ENCODE measurements at places on chromosomes 3 and 15.

- no peak for DNase-seq
Observed at GRCh38 chr3:187051724-187052366, 87.5 kb downstream of the RPL39L start.

GRCh38 chr3:107106316-107106715 lies 270.9 kb upstream of the CCDC54 start:
- DNase-seq: no peak

- DNase-seq: no peak
Observed at GRCh38 chr3:73452729-73453128, 172.0 kb downstream of the PDZRN3 start.

GRCh38 chr3:112092496-112093179 lies 6.4 kb downstream of the C3orf52 start:
- no peak for DNase-seq

DNA sequence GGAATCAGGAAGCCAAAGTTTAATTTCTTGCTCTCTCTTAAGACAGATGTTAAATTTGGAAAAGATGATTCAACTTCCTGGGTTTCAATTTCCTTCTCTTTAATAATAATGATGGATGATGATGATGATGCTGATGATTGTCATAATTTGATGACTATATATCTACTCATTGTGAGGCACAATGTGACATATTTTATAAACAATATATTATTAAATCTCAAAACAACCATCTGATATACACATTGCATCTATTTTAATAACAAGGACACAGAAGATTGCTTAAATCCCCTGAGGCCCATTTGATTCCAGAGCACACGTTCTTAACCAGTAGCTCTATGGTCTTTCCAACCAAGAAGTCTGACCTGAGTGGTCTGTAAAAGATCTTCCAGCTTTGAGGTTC lies 124.0 kb downstream of the CNTN6 start:
- DNase-seq: no peak

- DNase-seq: peak; percentile 46
Observed at GRCh38 chr3:136893848-136894443, 31.9 kb downstream of the NCK1 start.

- DNase-seq: no peak
Observed at GRCh38 chr15:59647085-59647484, 10.2 kb downstream of the GTF2A2 start.

DNA sequence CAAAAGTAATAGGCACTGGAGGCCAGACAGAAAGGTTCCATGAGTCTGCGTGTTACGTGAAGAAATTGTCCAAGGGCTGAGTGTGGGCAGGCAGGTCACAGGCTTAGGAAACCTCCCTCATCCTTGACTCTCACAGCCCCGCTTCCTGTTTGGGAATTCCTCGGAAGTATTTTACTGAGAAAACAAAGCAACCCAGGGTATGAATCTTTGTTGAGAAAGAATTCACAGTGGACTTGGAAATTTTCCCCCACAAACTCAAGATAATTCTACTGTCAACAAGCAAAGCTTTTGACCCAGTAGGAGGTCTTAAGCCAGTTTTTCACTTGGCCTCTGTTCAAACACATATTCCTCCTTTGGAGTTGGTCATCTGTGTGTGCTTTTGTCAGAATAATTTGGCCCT lies 377.1 kb upstream of the TPM1 start:
- peak; percentile 33 for DNase-seq

DNA sequence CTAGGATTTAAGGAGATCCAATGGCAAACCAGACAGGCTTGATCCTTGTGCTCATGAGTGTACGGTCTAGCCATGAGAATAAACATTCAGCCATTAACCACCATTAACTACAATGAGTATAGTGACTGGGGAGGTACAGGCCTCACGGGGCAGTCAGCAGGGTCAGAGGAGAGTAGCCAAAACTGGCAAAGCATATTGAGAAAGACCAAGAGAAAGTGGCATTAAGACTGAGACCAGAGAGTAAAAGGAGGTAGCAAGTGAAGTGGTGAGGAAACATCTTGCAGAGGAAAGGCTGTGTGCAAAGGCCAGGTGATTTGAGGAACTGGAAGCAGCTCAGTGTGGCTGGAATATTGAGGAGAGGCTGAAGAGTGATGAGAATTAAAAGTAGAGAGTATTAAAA lies 407.2 kb upstream of the LMCD1 start:
- DNase-seq: no peak

DNA sequence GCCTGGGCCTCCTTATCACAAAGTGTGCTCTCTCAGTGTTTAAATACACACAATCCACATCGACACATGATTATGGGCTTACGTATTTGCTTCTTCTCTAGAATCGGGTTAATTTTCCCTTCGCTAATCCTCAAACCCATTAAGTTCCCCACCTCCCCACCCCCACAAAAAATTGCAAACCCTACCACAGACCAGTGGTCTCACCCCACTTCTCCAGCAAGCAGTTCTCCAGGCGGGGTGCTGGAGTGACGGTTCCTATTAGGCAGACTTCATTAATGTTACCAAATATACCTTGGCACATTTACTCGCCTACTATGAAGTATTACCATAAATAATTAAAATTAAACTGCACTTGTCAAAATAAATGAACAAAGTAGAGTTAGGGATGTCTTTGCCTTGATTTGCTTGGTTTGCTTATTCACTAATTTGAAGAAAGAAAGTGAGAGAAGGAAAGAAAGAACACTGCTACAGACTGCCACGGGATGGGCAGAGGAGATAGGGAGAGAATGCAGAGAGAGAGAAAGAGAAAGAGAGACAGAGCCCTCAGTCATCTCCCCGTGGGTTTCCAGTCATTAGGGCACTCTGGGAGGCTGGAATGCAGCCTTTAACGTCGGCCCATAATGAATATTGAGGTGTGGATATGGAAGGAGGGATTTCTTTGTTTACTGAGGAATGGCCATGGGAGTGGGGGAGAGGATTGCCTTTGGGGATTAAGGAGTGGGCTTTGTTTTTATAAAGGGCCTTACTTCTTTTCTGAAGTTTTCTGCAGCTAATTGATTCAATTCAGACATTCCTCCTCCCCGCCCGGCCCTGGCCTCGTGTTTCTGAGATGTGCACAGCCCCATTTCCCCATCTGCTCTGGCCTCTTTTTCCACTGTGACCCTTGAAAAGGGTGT lies 39.7 kb upstream of the POLG start:
- DNase-seq: no peak

DNA sequence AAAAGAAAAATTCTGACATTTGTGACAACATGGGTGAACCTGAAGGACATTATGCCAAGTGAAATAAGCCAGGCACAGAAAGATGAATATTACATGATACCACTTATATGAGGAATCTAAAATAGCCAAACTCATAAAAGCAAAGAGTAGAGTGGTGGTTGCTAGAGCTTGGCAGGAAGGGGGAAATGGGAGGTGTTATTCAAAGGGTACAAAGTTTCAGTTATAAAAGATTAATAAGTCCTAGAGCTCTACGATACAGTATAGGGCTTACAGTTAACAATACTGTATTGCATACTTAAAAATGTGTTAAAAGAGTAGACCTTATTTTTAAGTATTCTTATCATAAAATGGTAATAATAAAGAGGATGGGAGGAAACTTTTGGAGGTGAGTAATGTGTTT lies 111.6 kb upstream of the NR2E3 start:
- no peak for DNase-seq

GRCh38 chr3:56144805-56145204 lies 323.5 kb downstream of the ERC2 start:
- no peak for DNase-seq

GRCh38 chr15:45139770-45140169 lies 10.0 kb downstream of the DUOX1 start:
- no peak for DNase-seq

Measured in GM04503 (cell line).